ENCODE measurements at places on chromosomes 4 and X.

- DNase-seq = no peak
These were observed 4.2 kb upstream of the ZXDB start for GRCh38 chrX:57587607-57588006.

DNA sequence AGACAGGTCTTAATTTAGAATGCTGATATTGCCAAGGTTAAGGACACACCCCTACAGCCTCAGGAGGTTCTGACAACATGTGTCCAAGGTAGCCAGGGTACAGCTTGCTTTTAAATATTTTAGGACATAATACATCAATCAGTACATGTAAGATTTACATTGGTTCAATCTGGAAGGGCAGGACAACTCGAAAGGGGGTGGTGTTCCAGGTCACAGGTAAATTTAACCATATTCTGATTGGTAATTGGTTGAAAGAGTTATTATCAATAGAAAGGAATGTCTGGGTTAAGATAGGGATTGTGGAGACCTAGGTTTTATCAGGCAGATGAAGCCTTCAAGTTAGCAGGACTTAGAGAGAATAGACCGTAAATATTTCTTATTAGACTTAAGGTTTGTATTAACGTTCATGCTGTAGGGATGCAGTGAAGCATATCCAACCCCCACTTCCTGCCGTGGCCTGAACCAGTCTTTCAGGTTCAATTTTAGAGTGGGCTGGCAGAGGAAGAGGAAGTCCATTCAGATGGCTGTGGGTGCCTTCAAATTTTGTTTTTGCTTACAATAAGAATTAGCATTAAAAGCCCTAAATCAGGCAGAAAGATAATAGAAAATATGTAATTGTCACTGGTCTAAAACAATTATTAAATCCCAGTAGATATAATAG is 136.5 kb upstream of the GALNTL6 start:
- DNase-seq = no peak

DNA sequence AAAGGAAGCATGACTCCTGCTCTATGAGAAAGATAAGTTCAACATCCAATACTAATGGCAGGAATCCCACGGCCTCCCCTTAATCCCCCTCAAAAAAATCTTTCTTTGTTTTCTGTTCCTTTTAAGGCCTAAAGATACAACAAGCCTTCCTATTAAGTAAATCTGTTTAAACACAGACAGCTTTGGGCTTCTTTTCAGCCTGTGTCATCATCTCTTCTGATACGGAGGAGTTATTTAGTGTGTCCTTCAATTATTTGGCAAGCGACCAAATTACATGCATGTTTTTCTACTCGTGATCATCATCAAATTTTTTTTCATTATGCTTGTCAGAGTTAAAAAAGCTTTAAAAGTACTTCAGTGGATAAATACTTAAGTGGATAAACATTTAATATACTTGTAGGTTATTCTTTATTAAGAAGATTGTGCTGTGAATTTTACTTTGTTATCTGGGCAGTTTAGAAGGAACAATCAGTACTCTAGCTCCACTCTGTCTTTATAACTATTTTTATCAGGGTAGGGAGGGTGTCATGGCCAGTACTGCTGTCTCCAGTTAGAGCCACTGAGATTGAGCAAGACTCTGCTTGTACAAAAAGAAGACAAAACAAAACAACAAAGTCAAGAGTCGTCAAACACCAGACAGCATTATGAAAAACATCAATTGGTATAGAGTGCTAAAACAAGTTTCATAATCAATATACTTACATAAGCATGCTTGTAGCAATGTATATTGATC is 210.7 kb downstream of the PRR32 start:
- DNase-seq = no peak

- no peak for DNase-seq
These were observed 2.9 kb upstream of the CYBB start for GRCh38 chrX:37776987-37777325.

GRCh38 chr4:185797018-185797417 is 15.0 kb downstream of the SORBS2 start:
- DNase-seq = no peak

- DNase-seq = no peak
These were observed 81.9 kb upstream of the QRFPR start for GRCh38 chr4:121462660-121463261.

- no peak for DNase-seq
These were observed 21.9 kb upstream of the UVSSA start for GRCh38 chr4:1325176-1325480.

- no peak for DNase-seq
These were observed 365.5 kb downstream of the KLHL13 start for GRCh38 chrX:117751155-117751554.

GRCh38 chrX:137573324-137574101 is 7.6 kb downstream of the ZIC3 start:
- no peak for DNase-seq

GRCh38 chr4:169417629-169418282 is 147.0 kb upstream of the SH3RF1 start:
- no peak for DNase-seq

GRCh38 chr4:48203819-48204218 is 65.8 kb downstream of the TEC start:
- no peak for DNase-seq

DNA sequence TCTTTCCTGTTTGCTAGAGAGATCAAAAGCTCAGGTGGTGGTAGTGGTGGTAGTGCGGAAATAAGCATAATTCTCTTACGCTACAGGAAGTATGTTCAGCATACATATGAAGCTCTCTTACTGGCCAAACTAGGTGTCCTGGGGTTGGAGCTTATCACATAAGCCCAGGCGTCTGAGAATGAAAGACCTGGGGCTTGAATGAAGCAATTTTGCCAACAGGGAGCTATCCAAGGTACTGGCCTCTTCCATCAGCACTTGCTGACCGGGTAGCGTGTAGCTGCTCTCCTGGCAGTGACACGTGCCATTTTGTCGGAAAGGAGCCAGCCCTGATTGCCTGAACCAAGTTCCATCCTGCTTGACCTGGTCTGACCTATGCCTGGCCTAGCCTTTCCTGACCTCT is 65.9 kb upstream of the HPF1 start:
- no peak for DNase-seq

- DNase-seq = no peak
These were observed 654 bp downstream of the ATOH1 start for GRCh38 chr4:93828995-93829819.

DNA sequence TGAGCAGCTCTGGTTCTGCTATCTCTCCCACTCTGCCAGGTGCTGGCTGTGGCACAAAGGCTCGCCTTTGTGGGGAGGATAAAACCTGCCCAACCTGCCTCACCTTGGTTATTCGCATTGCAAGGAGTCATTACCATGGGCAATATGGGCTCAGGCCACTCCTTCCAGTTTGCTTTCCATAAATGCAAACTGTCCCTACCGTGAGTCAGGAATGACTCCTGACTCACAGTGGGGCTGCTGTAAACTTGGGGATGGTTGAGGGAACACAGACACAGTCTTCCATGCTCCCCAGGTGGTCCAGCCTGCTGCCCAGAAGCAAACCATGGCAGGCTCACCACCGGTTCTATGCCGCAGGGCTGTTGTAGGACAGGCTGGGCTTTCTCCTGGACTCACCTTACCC is 36.1 kb downstream of the COQ2 start:
- DNase-seq = no peak

DNA sequence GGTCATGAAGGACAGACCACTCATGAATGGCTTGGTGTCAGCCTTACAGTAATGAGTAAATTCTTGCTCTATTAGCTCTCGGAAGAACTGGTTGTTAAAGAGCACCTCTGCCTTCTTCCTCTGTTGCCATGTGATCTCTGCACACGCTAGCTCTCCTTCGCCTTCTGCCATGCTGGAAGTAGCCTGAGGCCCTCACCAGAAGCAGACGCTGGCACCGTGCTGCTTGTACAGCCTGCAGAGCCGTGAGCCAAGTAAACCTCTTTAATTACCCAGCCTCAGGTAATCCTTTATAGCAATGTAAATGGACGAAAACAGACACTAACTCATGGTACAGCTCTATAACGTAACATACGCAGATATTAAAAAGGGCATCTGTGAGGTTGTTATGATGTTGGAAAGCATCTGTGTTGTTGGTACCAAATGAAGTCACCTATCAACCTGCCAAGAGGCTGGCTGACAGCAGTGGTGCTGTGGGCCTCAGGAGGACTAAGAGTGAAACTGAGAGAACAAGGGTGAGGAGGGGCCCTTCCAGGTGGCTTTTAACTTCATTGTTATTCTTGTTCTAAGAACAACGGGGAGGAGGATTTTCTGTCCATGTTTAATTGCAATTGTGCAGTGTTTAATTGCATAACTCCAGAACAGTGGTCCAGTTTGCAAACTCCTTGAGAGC is 69.2 kb downstream of the CRMP1 start:
- no peak for DNase-seq

DNA sequence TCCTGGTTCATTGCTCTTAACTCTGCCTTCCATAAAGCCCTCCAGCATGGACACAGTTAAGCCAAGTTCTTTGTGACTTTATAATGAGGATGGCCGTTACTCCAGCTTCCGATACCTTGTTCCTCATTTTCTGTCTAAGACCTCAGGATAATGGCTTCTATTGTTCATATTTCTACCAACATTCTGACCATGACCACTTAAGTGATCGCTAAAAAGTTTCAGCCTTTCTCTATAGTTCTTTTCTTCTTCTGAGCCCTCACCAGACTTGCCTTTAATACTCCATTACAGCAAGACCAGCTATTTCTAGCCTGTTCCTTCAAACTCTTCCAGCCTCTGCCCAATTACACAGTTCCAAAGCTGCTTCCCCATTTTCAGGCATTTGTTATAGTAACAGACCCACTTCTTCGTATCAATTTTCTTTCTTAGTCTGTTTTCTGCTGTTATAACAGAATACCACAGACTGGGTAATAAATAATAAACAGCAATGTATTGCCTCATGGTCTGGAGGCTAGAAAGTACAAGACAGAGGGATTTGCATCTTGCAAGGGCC is 12.3 kb downstream of the RNF175 start:
- DNase-seq = no peak

DNA sequence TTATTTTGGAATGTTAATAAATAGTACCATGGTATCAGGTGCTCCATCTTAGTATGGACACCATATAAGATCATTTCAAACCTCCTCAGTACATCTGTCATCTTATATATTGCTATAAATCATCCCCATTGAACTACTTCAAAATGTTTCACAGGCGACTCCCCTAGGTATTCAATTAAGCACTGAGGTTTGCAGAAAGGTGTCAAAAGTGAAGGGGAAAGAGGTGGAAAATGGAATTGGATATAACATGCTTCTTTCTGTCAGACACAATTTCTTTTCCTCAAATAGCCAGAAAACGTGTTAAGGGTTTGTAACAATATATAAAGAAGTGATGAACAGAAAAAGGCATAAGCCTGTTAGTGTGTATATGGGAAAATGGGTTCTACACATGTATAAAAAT is 325.5 kb downstream of the GRID2 start:
- no peak for DNase-seq

DNA sequence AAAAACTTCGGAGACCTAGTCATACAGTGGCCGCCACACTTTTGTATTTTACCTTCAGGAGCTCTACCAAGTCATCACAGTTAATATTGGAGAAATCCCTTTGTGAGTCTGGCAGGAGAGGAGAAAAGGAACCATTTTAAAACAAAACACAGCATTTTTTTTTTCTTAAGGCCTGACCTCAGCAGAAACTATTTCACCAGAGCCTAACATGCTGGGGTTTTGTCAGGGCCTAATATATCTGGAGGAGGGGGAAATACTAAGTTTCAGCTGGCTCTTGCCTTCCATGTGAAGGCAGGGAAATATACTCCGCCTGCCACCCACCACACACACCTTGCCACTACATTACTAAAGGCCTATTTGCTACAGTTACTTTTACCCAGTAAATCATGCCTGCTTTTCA is 26.5 kb upstream of the BDH2 start:
- DNase-seq = no peak

- DNase-seq = peak; percentile 30
These were observed 21.6 kb upstream of the C4orf54 start for GRCh38 chr4:99679204-99679603.

GRCh38 chr4:57061395-57061794 is 48.8 kb downstream of the IGFBP7 start:
- DNase-seq = no peak

DNA sequence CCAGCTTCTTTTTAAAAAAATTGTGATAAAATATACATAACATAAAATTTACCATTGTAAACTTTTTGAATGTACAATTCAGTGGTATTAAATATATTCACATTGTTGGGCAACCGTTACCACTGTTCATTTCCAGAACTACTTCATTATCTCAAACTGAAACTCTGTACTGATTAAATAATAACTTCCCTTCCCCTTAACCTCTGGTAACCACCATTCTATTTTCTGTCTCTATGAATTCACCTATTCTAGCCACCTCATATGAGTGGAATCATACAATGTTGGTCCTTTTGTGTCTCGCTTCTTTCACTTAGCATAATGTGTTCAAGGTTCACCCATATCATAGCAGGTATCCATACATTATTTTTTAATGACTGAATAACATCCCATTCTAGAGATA is 8.3 kb downstream of the GPR50 start:
- DNase-seq = no peak

GRCh38 chr4:108794136-108794535 is 31.3 kb upstream of the ETNPPL start:
- no peak for DNase-seq

All from NCI-H2081 treated with DMSO at 0.1 percent for 48 hours (cell line).